Stimulated activated CD8-positive, alpha-beta memory T cell treated with anti-CD3 and anti-CD28 coated beads, Interleukin-7, amount 100 ng/mL, for 1 hour (primary cell): ENCODE measurements at places on chromosomes 5 and 9.

DNA sequence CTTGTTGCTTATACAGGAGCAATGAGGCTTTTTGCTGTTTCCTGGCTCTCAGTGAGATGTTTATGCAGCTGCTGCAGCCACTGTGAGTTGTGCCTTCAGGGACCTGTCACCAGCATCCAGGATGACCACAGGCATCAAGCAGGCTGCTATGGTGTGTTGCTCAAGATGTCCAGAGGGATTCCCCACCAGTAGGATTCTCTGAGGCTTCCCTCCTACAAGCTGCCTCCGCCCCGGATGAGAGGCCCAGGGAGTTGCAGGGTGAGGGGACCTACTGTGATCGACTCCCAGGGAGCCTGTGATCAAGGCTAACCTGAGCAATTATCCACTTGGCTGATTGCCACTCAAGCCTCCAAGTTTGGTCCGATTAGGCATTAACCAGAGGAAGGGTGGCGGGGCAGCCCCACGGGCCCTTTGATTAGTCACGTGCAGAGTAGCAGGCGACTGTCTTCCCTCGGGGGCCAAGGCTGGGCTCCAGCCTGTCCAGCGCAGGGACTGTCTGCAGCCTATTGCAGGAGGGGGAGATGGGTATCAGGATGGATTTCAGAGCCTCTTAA lies 1.8 kb upstream of the FAT2 start:
- DNase-seq = no peak

DNA sequence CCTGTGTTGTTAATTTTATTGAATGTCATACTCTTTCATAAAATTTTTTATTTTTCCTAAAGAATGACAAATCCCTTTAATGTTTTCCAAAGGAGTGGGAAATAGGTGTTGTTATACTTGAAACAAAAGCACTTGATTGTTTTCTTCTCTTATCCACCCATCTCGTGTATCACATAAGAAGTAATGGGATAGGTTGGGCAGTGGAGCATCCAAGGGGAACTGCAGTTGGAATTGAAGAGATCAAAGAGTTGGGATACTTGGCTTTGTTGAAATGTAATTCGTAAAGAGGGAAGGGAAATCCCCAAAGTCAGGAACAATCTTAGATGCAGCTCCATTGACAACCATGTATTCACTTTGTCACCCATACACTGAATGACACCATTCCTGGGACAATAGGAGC lies 148.0 kb downstream of the PCSK5 start:
- no peak for DNase-seq

GRCh38 chr5:124056326-124056990 lies 544.5 kb downstream of the CSNK1G3 start:
- DNase-seq = no peak

DNA sequence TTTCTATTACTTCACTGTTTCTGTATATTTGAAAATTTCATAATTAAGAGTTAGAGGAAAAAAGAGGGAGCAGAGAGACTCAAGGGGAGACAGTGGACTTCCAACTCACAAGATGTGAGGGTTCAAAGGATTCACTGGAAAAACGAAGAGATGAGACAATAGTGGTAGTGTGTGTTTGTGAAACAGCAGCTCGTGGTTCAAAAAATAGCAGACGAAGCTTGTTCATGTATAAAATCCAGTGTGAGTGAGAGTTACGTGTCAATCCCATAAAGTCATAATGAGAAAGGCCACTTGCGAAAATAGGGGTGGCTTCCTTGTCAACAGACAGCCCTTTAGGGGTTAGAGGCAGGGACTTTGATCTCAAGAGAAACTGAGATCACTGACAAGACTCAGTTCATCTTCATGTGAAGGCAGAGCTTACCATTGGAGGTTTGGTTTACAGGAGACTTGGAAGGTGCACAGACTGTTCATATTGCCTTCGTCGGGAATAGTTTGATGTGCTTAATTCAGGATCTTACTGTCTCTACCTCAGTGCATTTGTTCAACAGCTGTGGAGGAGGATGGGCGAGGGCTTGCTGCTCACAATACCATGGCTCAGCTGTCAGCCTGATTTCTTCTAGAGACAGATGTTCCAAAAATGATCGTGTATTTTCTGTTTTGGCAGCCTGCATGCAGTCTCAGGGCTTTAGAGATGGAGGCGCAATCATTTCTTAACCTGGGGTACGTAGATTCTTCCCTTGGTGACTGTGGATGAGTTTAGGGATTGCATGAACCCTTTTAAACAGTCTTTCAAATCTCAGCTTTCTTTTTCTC lies 105.7 kb upstream of the KLF9 start:
- DNase-seq = no peak

DNA sequence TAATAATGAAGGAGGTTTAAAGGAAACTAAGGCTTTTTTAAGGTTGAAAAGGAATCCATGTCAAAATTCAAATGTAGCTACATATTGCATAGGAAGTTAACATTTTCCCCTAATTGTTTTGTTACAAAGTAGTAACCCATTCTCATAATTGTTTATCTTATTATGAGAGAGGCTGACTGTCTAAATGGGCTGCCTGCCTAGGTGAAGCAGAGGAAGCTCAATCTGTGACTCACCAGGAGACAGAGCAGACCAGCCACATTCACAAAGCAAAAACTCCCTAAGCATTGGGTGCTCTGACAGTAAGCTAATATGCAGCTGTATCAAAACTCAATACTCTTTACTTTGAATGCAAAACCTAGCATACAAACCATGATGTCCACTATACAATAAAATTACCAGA lies 208.5 kb downstream of the ROR2 start:
- DNase-seq = no peak

GRCh38 chr9:96379461-96379860 lies 4.0 kb downstream of the SLC35D2 start:
- DNase-seq = no peak

GRCh38 chr5:69265931-69266330 lies 31.2 kb downstream of the CDK7 start:
- DNase-seq = no peak

DNA sequence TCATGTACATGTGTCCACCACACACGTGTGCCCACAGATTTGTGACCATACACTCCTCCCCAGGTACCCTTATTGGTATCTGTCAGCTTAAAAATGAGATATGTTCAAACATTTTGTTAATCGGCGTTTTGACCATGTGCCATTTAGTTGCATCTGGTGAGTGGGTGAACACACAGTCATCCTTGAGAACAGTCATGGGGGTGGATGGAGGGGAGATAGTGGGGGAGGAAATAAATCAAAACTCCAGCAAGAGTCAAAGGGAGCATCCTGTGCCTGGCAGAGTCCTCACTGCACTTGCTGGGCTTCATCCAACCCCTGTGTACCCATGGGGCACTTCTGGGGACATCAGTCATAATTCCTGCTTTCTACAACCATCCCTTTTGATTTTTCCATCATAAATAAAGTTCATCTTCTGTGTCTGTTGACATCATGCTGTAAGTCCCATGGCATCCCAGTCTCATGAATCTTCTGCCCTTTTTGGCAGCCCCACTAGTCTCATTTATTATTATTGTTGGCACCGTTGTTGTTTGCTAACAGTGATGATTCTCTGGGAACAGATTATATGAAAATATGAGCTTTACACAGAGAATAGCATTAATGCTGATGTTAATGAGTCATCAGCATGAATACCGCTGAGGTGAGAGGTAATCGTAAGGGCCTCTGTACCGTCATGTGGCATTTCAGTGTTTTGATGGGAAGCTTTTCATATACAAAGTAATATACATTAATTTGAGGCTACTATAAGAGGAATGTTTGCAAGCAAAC lies 24.4 kb upstream of the CLK4 start:
- DNase-seq = no peak

- DNase-seq = no peak
Measured at GRCh38 chr5:57937501-57938173, 455.0 kb upstream of the ACTBL2 start.
